ENCODE measurements at places on chromosomes 4 and X. TPM values are rescaled to one million over a fixed set of nuclear protein-coding genes. Genes with fewer than 3 reads are reported as not detected.

The TCEAL3 gene
- 25.9 TPM for polyA plus RNA-seq

The NUDT11 gene
- 3.0 TPM for polyA plus RNA-seq

The RAB41 gene
- polyA plus RNA-seq: 0.09 TPM

The C4orf36 gene
- polyA plus RNA-seq: 0.82 TPM

The SLC34A2 gene
- polyA plus RNA-seq: 28.4 TPM

The C4orf54 gene
- 0.23 TPM for polyA plus RNA-seq

The PHEX gene
- 0.66 TPM for polyA plus RNA-seq

The GLUD2 gene
- 0.23 TPM for polyA plus RNA-seq

The CDX4 gene
- polyA plus RNA-seq: not detected

The RNF113A gene
- polyA plus RNA-seq: 34.3 TPM

The ATP8A1 gene
- 30.9 TPM for polyA plus RNA-seq

The TREX2 gene
- 1.2 TPM for polyA plus RNA-seq

The CSN1S1 gene
- polyA plus RNA-seq: 5.2 TPM

The F8A3 gene
- polyA plus RNA-seq: 4.4 TPM

The PALLD gene
- polyA plus RNA-seq: 83.0 TPM

The FAT4 gene
- 0.94 TPM for polyA plus RNA-seq

The HSD17B10 gene
- polyA plus RNA-seq: 51.7 TPM

The RS1 gene
- 0.07 TPM for polyA plus RNA-seq

The GYPB gene
- polyA plus RNA-seq: 0.25 TPM

The ZAR1 gene
- polyA plus RNA-seq: 0.02 TPM

The UNC5C gene
- 0.98 TPM for polyA plus RNA-seq

The SPIN4 gene
- polyA plus RNA-seq: 2.8 TPM

The MAGEA6 gene
- 0.05 TPM for polyA plus RNA-seq

The NDNF gene
- 2.8 TPM for polyA plus RNA-seq

The SPON2 gene
- polyA plus RNA-seq: 48.2 TPM

The NEK1 gene
- 9.9 TPM for polyA plus RNA-seq

The TCP11X2 gene
- not detected for polyA plus RNA-seq

The MAGEA9B gene
- polyA plus RNA-seq: 0.11 TPM

The ETNPPL gene
- 1.6 TPM for polyA plus RNA-seq

The STATH gene
- polyA plus RNA-seq: 11.9 TPM

The ARHGAP24 gene
- polyA plus RNA-seq: 18.2 TPM

The FAM184B gene
- 0.09 TPM for polyA plus RNA-seq

The SMR3B gene
- 1.1 TPM for polyA plus RNA-seq

The ADGRG2 gene
- polyA plus RNA-seq: 10.4 TPM

The ODAPH gene
- polyA plus RNA-seq: 0.21 TPM

The HAUS3 gene
- 26.6 TPM for polyA plus RNA-seq

The FGF5 gene
- polyA plus RNA-seq: 0.02 TPM

The SPANXA1 gene
- not detected for polyA plus RNA-seq

The PPEF2 gene
- 0.07 TPM for polyA plus RNA-seq

The RNF150 gene
- 1.4 TPM for polyA plus RNA-seq

The JADE3 gene
- polyA plus RNA-seq: 3.8 TPM

The NR3C2 gene
- 1.8 TPM for polyA plus RNA-seq

The NUDT10 gene
- polyA plus RNA-seq: 1.1 TPM

The GPRASP3 gene
- polyA plus RNA-seq: 2.0 TPM

The SMIM31 gene
- 0.02 TPM for polyA plus RNA-seq

The TLR10 gene
- polyA plus RNA-seq: 4.4 TPM

The HTR2C gene
- polyA plus RNA-seq: under 0.01 TPM

The NEUROG2 gene
- 0.02 TPM for polyA plus RNA-seq

The TRMT44 gene
- 8.4 TPM for polyA plus RNA-seq

The NMU gene
- 2.9 TPM for polyA plus RNA-seq

The TRIM61 gene
- 1.3 TPM for polyA plus RNA-seq

The S100G gene
- 1.2 TPM for polyA plus RNA-seq

The PHOX2B gene
- polyA plus RNA-seq: 0.11 TPM

The CSAG3 gene
- 1.3 TPM for polyA plus RNA-seq

The C4orf51 gene
- not detected for polyA plus RNA-seq
